Stimulated activated CD4-positive, alpha-beta T cell treated with anti-CD3 and anti-CD28 coated beads, Interleukin-15, amount 100 ng/mL, for 1 hour (primary cell): ENCODE measurements at places on chromosomes 7 and 10.
A peak's percentile ranks its signal among the peaks of the same experiment; 100 is the strongest.

GRCh38 chr7:44935583-44935982 lies 43.2 kb downstream of the MYO1G start:
- no peak for DNase-seq

DNA sequence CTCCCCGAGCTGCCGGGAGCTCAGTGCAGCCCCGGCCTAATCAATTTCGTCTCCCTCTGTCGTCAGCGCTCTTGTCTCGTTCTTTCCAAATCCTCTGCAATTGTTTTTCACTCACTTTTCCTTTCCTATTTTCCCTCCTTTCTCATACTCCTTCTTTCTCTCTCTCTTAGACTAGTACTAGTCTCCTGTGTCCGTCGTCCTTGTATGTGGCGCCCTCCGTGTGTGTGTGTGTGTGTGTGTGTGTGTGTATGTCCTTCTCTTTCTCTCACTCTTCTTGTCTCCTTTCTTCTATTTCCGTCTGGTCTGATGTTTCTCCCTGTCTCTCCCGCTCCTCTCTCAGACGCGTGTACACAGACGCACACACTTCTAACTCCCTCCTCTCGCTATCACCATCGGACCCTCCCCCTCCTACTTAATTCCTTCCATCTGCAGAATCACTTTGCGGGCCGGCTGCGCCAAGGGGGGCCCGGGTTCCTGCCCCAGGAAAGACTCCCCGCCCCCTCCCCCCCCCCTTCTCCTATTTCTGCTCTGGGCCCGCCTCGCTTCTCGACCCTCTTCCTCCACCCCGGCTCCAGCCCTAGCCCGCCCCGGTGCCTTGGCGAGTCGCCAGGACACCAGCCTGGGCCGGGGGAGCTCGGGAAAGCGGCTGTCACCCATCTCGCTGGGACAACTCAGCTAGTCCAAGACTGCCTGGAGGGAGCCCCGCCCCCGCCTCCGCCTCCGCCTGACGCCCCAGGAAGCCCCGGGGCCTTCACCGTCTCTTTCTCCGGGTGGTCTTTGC lies 743 bp upstream of the ZCCHC24 start:
- DNase-seq: no peak

DNA sequence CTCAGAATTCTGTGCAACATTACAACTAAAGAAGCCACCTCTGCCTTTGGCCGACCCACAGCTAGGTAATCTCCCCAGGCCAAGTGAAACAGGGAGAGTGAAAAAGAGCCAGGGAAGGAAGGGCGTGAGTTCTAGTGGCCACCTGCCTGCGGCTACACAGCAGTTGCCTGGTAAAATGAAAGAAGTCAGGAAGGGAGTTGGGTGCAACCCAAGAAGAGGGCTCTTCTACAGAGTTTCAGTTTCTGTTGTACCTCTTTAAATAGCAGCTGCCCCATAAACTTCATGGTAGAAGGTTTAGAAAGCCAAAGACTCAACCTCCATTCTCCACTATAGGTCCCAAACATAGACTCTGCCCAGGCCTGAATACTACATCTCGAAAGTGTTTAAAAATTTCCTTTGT lies 76.2 kb upstream of the TMEM168 start:
- DNase-seq: no peak

GRCh38 chr10:97081621-97082235 lies 104.0 kb downstream of the SLIT1 start:
- peak; percentile 31 for DNase-seq

DNA sequence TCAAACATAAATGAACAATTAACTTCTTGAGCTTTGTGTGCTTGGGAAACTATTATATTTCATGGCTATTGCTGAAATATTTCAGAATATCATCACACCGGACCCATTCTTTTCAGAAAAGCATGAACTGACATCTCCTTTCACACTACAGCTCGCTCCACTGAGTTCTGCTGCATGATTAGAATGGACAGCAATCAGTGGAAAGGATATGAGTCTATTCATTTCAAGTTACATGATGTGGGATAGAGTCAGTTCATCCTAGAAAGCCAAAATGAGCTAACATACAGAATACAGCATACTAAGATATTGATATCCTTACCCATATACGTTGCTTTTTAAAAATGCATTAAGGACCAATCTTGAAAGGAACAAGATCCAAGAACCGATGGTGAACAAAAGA lies 1.1 kb upstream of the FAM53B start:
- DNase-seq: no peak

GRCh38 chr10:42801135-42801534 lies 18.5 kb downstream of the BMS1 start:
- DNase-seq: no peak

DNA sequence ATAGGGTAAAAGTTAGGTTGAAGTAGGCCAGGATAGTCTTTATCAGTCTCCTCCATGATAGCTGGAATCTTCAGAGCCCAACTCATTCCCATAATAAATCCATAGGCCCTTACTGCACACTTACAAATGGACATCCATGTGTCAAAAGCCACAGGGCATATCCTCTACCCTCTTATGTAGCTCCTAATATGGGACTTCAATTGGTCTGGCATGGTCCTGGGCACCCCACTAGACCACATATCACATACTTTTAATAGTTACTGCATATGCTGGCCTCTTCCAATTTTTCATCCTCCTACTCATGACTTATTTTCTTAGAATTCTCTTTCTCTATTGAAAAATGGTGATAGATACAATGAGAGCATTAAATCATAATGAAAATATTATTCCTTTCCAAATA lies 169.3 kb downstream of the MAGI2 start:
- no peak for DNase-seq

GRCh38 chr10:29807163-29807806 lies 172.5 kb upstream of the SVIL start:
- DNase-seq: no peak

DNA sequence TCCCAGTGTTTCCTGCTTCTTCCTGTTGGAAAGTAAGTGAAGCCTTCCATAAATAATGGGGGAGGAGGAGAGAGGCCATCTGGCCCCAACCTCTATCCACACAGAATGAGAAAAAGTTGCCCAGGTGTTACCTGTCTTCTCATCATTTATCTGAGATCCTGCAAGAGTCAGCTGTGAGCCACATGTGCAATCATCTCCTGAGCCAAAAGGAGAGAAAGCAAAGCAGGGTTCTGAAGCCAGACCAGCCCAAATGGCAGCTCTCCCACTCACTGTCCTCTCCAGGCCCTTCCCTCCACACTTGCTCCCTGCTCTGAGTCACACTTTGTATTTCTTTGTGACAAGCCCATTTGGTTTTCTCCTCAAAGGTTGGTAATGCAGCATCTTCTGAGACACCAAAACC lies 65.9 kb downstream of the FAM204A start:
- DNase-seq: no peak

DNA sequence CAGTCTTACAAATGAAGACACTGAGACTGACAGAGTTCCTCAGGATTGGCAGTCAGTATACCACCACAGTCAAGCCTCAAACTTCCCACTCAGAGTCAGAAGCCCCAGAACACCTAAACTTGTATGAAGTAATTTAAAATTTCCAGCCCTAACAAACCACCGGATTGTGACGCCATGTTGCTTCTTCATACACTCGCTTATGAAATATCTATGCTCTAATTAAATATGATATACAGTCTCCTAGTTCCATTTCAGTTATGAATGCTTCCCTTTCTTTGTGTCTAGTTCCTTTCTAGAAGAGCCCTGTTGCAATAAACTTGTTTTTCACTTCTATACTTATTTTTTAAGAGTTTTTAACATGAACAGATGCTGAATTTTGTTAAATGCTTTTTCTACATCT lies 172.0 kb upstream of the NOBOX start:
- no peak for DNase-seq

GRCh38 chr10:24374134-24374915 lies 165.4 kb downstream of the KIAA1217 start:
- no peak for DNase-seq

GRCh38 chr7:117859246-117859812 lies 13.9 kb downstream of the CTTNBP2 start:
- DNase-seq: no peak

GRCh38 chr7:11753433-11753832 lies 78.6 kb downstream of the THSD7A start:
- DNase-seq: no peak

GRCh38 chr10:133010095-133010842 lies 67.9 kb upstream of the CFAP46 start:
- no peak for DNase-seq

GRCh38 chr7:48781752-48782151 lies 142.6 kb upstream of the CDC14C start:
- no peak for DNase-seq

DNA sequence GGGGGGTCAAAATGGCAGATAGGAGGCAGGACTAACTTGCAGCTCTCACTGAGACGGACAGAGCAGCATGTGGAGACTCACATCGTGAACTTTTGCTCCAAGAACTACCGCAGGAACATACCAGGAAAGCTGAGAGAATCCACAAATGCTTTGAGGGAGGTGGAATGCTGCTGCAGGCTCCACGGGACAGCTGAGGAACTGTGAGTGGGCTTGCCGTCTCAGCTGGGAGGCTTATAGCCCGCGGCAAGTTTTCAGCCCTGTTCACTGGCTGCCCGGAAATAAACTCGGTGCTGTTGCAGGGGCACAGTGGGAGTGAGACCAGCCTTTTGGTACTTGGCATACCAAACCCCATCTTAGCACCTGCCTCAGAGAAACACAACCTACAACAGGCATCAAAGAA lies 19.1 kb upstream of the WDR11 start:
- DNase-seq: no peak

GRCh38 chr10:14565199-14565598 lies 209.5 kb downstream of the FAM107B start:
- DNase-seq: no peak

- DNase-seq: no peak
These were observed 27.7 kb upstream of the INSIG1 start for GRCh38 chr7:155269766-155270585.

DNA sequence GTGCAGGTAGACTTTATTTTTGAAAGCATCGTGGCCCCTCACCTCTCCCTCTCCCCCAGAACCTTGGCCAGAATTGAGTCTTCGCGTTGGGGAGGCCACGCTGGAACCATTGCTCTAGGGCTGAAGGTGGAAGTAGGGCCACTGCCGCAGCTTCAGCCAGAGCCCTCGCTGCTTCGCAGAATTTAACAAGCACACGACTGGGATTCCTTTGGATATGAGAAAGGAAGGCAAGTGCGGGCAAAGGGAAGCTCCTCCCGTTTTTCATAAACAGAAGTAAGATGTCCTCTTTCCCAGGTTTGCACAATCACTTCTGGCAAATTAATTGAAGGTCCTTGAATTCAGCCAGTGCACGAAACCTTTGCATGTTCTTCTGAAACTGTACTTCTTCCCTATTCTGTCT lies 168.1 kb downstream of the CCDC3 start:
- no peak for DNase-seq

DNA sequence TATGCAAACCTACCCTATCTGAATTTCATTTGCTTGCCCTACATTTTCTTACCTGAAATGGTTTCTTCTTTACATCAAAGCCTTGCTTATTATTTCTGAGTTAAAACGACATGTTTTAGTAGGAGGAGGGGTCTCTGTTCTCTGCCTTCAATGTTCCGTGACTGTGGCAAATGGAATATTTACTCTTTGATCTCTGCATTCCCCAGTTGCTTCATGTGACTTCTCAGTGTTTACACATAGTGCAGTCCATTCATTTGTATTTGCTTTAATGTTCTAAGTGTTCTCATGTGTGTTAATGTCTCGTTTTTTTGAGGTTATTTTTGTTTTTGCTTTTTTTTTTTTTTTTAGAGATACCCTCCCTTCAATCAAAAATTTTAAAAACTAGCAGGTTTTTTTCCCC lies 75.8 kb downstream of the GNAI1 start:
- DNase-seq: no peak

- no peak for DNase-seq
These were observed 486 bp upstream of the LHFPL3 start for GRCh38 chr7:104327938-104328295.

DNA sequence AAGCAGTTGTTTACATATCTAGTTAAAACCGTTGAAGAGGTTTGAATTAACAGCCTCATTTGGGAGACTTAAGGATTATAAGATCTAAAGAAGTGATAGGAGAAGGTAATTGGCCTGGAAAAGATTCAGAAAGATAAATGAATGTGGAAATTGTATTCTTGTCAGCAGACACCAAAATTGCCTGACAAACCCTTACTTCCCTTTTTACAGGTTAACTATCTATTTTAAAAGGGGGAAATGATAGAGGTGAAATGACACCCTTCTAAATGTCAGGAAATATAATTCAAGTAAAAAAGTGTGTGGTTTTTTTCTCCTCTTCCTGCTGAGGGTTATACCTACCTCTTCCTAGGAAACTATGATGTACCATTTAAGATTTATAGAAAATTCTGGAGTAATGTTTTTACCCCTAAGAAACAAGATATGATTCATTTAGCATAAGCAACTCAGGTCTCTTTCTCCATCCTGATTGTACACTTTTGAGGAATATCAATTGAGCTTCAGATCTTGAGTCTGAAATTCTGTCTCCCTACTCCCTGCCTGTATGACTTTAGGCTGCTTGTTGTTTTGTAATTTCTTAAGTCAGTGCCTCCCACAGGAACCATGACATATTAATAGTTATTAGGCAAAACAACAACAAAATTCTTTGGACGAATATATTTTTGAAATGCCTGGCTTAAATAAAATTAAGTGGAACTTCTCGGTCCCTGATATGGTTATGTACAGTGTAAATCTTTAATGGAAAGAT lies 250.4 kb downstream of the RNLS start:
- no peak for DNase-seq

- no peak for DNase-seq
These were observed 317.8 kb downstream of the SH2D4B start for GRCh38 chr10:80855348-80855971.

- DNase-seq: no peak
These were observed 16.7 kb downstream of the ELN start for GRCh38 chr7:74044366-74045350.

DNA sequence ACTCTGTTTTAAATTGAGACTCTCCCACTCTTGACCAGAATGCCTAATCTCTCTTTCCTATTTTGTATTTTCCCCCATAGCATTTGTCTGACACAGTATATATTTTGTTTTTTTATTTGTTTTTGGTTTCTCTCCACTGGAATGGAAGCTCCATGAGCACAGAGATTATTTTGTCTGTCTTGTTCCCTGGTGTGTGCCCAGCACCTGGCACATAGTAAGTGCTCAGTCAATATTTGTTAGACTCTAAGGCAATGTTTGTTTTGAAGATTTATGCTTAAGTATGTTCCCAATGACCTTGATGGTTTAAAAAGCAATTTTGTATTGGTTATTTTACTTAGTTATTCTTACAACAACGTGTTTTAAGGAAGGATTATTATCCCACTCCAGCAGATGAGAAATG lies 201.8 kb downstream of the DYNC1I1 start:
- DNase-seq: no peak
